ENCODE measurements at places on chromosomes 12 and 14. TPM values are rescaled to one million over a fixed set of nuclear protein-coding genes. Genes with fewer than 3 reads are reported as not detected.

DNA sequence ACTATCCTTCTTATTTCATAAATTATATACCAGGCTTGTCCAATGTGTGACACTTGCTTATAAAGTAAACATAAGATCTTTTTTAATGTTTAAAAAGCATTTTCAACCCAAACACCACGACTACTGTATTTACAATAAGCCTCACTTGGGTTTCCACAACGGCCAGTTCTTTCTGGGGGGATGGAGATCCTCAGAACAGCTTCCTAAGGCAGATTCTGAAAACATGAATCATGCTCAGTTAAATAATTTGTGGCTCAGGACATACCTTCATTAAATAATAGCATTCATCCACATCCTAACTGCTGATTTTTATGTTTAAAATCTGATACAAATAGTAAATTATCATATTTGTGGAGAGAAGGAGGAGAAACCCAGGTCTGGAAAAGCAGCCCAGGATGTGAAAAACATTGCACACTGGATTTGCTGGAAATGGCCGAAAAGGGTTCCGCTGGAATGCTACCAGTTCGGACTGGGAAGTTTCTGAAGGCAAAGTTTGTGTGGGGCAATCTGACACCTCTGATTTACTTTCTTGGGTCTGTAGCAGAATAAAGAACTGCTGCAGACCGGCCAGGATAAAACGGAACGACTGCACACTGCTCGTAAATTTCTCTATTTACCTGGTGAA lies 597 bp downstream of the GLT8D2 start:
- no peak for DNase-seq

RAPGEF3 gene
- total RNA-seq: 0.62 TPM

GRCh38 chr12:7229741-7230140 lies 40.3 kb downstream of the PEX5 start:
- DNase-seq: no peak

- DNase-seq: no peak
Observed at GRCh38 chr12:14260011-14260993, 105.2 kb upstream of the ATF7IP start.

DNA sequence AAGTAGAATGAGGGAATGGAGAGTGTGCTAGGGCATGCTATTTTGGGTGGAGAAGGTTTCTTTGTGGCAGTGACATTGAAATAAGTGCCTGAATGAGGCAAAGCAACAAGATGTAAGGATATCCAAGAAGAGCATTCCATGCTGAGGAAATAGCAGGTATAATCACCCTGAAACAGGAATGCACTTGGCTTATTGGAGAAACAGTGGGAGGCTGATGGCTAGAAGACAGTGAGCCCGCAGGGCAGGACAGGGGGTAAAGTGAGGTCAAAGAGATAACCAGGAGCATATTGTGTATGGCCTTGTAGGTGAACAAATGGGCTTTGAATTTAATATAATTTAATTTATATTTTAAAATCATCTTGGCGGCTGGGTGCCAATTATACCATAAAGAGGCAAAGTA lies 877.0 kb downstream of the DIO2 start:
- DNase-seq: no peak

DNA sequence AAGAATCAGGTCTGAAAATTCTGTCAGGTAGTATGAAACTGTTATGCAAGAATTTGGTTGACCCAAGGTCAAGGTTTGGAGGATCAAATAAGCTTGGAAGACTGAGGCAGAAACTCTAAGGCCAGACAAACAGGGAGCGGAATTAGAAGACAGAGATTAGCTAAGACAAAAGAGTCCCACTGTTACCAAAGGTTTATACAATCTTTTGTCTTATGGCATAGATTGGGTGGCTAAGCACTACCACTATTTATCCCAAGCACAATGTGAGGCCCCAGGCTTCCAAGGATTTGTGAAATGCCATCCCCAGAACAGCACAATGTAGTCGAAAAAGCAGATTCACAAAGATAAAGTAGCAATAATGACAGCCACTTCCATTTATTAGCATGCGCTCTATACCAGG lies 311.2 kb downstream of the SEC23A start:
- no peak for DNase-seq

CCDC38 gene
- total RNA-seq: 0.63 TPM
